ENCODE measurements at places on chromosomes 6 and 20. TPM values are rescaled to one million over a fixed set of nuclear protein-coding genes. Genes with fewer than 3 reads are reported as not detected.

- no peak overlapping the region for H3K27ac ChIP-seq
- DNase-seq = no peak
- no peaks in the 10 kb centered on the region for H3K36me3 ChIP-seq
- H3K27me3 ChIP-seq = peaks cover 17% of the 10 kb centered on the region
- no peak overlapping the region for H3K4me3 ChIP-seq
These were observed 40.8 kb downstream of the SLC22A2 start for GRCh38 chr6:160217863-160218262.

DNA sequence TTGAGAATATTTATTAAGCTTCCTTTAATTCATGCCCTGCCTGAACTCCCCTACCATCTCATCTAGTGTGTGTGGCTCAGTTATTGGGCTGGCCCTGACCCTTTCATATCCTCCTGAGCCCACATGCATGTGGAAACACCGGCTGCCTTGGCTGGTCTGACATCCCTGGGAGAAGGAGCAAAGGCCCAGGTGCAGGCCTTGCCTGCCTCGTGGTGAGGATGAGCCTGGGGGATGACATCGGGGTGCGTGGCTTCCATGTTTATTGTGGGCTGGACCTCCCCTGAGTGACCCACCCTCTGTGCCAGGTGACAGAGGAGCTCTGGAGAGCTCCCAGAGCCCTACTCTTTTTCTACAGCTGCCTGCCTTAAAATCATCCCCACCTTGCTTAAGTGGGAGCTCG lies 69.1 kb downstream of the FOXA2 start:
- no peak overlapping the region for H3K27ac ChIP-seq
- H3K27me3 ChIP-seq = peaks cover 5% of the 10 kb centered on the region
- H3K36me3 ChIP-seq = no peaks in the 10 kb centered on the region
- no peak for DNase-seq
- H3K4me1 ChIP-seq = no peaks in the 10 kb centered on the region
- no peak overlapping the region for H3K4me3 ChIP-seq

DNA sequence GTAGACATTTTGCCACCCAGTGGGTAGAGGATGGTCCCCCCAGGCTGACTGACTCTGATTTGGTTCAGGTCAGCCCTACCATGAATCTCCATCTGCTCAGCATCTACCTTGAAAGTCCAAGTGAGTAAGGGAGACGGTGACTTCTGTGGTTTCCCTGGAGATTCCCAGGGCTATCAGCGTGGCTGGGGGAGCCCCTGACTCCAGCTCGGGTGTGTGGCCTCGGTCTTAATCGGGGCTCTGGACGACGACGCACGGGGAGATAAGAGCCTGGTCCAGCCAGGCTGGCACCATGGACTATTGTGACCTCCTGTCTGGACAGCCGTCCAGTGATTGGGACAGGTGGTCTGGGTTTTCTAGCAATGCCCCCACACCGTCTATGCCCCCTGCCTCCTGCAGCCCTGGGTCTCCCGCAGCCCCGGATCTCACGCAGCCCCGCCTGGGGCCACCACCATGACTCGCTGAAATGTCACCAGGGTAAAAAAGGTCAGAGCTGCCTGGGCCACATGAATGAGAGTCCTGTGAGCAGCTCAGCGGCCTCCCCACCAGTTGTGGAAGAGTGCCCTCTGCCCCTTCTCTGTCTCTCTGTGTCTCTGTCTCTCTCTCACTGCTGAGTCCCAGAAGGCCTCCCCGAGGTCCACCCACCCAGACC lies 47.1 kb upstream of the GATA5 start:
- H3K36me3 ChIP-seq = no peaks in the 10 kb centered on the region
- H3K4me3 ChIP-seq = no peak overlapping the region
- no peak for DNase-seq
- H3K4me1 ChIP-seq = peaks cover 8% of the 10 kb centered on the region
- H3K27me3 ChIP-seq = no peaks in the 10 kb centered on the region

GRCh38 chr6:85551264-85551663 lies 42.4 kb downstream of the SNX14 start:
- DNase-seq = no peak
- no peak overlapping the region for H3K4me3 ChIP-seq
- H3K27ac ChIP-seq = no peak overlapping the region
- peaks cover 8% of the 10 kb centered on the region for H3K36me3 ChIP-seq
- no peaks in the 10 kb centered on the region for H3K27me3 ChIP-seq

DNA sequence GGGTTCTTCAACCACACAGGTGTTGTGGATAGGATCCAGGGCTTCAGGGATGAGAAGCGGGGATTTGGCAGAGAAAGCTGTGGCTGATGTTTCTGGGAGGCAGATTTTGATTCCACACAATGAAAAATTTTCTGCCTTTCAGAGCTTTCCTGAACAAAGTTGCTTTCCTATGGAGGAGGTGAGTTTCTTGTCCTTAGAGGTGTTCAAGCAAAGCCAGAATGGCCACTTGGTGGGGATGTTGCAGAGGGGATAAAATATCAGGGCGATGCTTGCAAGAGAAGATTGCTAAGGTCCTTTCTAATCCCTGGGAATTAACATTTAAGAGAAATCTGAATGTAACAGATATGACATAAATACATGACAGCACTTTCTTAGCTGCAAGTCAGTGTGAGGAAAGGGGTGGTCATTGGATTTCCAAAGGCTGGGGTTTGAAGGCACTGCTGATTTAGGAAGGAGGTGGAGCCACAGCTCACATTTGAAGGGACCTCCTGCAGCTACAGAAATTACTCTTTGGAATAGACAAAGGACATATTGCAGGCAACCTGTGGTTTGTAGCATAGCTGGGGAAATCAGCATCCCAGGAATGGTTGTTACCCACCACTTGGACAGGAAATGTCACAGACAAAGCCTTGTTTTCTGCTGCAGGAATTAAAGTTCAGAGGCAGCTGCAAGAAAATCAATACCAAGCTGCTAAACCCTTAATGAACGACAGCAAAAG lies 271.1 kb upstream of the CHD6 start:
- no peaks in the 10 kb centered on the region for H3K36me3 ChIP-seq
- no peak overlapping the region for H3K4me3 ChIP-seq
- H3K27ac ChIP-seq = no peak overlapping the region
- no peak for DNase-seq

BEND3 gene
- 1.5 TPM for total RNA-seq

BTN1A1 gene
- not detected for total RNA-seq

ASIP gene
- total RNA-seq = not detected

GJA1 gene
- total RNA-seq = not detected

SH3BGRL2 gene
- total RNA-seq = 2.2 TPM

ADTRP gene
- 74.7 TPM for total RNA-seq

Measured in T-cell (primary cell).